ENCODE measurements at places on chromosomes 13 and 19. TPM values are rescaled to one million over a fixed set of nuclear protein-coding genes. Genes with fewer than 3 reads are reported as not detected.

GRCh38 chr13:110819203-110820014, 95.5 kb downstream of the ANKRD10 start:
- no peak overlapping the region for H3K4me3 ChIP-seq
- peak; percentile 80 for DNase-seq

GRCh38 chr13:44385401-44385800, 11.8 kb downstream of the SERP2 start:
- no peaks in the 10 kb centered on the region for H3K36me3 ChIP-seq
- H3K4me1 ChIP-seq = no peaks in the 10 kb centered on the region
- no peak overlapping the region for H3K4me3 ChIP-seq
- peaks cover 14% of the 10 kb centered on the region for H3K27me3 ChIP-seq
- H3K27ac ChIP-seq = no peak overlapping the region

DNA sequence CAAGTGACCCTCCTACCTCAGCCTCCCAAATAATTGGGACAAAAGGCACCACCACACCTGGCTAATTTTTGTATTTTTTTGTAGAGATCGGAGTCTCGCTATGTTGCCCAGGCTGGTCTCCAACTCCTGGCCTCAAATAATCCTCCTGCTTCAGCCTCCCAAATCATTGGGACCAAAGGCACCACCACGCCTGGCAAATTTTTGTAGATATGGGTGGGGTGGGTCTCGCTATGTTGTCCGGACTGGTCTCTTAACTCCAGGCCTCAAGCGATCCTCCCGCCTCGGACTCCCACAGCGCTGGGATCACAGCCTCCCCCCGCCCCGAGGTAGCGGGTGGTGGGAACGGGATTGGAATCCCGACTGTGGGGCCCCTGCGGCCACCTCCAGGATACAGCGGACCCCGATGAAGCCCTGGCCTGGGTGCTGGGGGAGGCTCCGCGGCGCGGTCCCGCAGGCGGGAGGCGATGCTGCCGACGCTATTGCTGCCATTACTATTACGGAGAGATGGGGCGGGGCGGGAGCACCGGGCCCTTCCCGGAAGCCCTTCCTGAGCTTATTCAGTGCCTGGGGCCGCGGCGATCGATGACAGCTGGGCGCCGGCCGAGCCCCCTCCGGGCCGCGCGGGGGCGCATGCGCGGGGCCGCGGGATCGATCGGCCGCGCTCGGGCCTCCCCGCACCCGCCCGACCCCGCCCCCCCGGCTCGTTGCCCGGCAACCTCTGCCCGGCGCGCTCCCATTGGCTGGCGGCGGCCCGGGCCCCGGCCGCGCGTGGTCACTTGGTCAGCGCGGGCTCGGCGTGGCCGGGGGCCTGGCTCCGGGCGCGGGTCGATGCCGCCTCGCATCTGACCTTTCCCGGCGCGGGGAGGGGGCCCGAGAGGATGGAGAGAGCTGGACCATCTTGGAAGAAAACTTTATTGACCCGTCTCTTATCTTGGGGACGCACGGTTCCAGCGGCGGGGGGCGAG, 27.9 kb upstream of the ONECUT3 start:
- DNase-seq = peak; percentile 59
- H3K4me3 ChIP-seq = peak overlapping the region; percentile 9

GRCh38 chr19:19371059-19371458, 34.4 kb upstream of the GATAD2A start:
- H3K4me1 ChIP-seq = peaks cover 22% of the 10 kb centered on the region
- no peak overlapping the region for H3K4me3 ChIP-seq
- no peak for DNase-seq
- H3K36me3 ChIP-seq = no peaks in the 10 kb centered on the region
- no peaks in the 10 kb centered on the region for H3K27me3 ChIP-seq

DNA sequence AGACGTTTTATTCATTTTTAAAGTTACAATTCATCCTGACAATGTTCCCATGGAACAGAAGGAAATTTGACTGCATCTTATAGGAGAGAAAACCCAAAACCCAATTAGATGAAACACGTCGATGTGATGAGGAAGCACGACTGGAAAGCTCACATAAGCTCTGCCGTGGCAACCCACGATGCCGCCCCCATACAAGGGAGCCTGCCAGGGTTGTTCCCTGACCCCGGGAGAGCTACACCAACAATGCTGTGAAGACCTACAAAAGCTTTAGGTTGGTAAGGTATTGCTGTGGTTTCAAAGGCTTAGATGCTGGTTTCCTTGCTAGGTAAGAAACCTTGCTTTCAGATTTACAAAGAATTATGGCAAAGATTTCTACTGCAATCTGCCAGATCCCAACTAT, 393.1 kb downstream of the KLF12 start:
- H3K27me3 ChIP-seq = no peaks in the 10 kb centered on the region
- H3K27ac ChIP-seq = no peak overlapping the region
- DNase-seq = no peak
- H3K4me1 ChIP-seq = peaks cover 16% of the 10 kb centered on the region
- no peak overlapping the region for H3K4me3 ChIP-seq

GRCh38 chr19:35232912-35233311, 4.4 kb upstream of the FAM187B start:
- H3K27ac ChIP-seq = no peak overlapping the region
- peaks cover 8% of the 10 kb centered on the region for H3K4me1 ChIP-seq
- peaks cover 8% of the 10 kb centered on the region for H3K27me3 ChIP-seq
- H3K4me3 ChIP-seq = no peak overlapping the region
- no peak for DNase-seq
- no peaks in the 10 kb centered on the region for H3K36me3 ChIP-seq

GRCh38 chr19:18736415-18737336, 53.2 kb downstream of the CRTC1 start:
- no peak overlapping the region for H3K27ac ChIP-seq
- H3K36me3 ChIP-seq = no peaks in the 10 kb centered on the region
- DNase-seq = no peak
- H3K4me3 ChIP-seq = no peak overlapping the region
- H3K27me3 ChIP-seq = no peaks in the 10 kb centered on the region
- H3K4me1 ChIP-seq = no peaks in the 10 kb centered on the region

GRCh38 chr19:14112051-14112808, 5.3 kb downstream of the PRKACA start:
- no peaks in the 10 kb centered on the region for H3K27me3 ChIP-seq
- H3K4me3 ChIP-seq = no peak overlapping the region
- H3K36me3 ChIP-seq = no peaks in the 10 kb centered on the region

The GDF15 gene
- total RNA-seq = not detected

- no peak overlapping the region for H3K27ac ChIP-seq
- no peak for DNase-seq
- no peaks in the 10 kb centered on the region for H3K27me3 ChIP-seq
- no peaks in the 10 kb centered on the region for H3K4me1 ChIP-seq
- H3K4me3 ChIP-seq = no peak overlapping the region
- H3K36me3 ChIP-seq = peaks cover 69% of the 10 kb centered on the region
These were observed 27.2 kb downstream of the CCDC8 start for GRCh38 chr19:46386151-46386550.

DNA sequence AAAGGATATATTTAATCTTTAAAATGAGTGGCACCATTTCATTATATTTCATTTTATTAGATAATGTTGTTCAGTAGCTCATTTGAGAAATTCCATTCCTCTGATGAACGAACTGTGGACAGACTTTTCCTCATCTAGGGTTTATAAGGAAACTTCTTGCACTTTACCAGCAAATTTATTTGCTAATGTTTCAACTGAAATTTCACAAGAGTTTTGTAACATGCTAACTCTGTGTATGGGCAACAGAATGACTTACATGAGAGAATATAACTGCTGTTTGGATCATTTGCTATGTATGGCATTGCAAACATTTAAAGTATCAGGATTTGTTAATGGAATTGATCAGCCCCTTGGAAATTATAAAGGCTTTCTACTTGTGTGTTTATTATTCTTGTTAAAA, 3.7 kb upstream of the IRS2 start:
- H3K4me1 ChIP-seq = peaks cover 58% of the 10 kb centered on the region
- no peak overlapping the region for H3K4me3 ChIP-seq
- no peaks in the 10 kb centered on the region for H3K36me3 ChIP-seq
- H3K27ac ChIP-seq = no peak overlapping the region

- H3K27ac ChIP-seq = no peak overlapping the region
- H3K4me1 ChIP-seq = peaks cover 9% of the 10 kb centered on the region
- DNase-seq = no peak
- no peak overlapping the region for H3K4me3 ChIP-seq
- H3K27me3 ChIP-seq = peaks cover 8% of the 10 kb centered on the region
These were observed 37.7 kb downstream of the DLEU7 start for GRCh38 chr13:50805805-50806204.

The KLK14 gene
- total RNA-seq = not detected

GRCh38 chr19:33427801-33428626, 54.5 kb downstream of the CEBPG start:
- no peak for DNase-seq
- peaks cover 2% of the 10 kb centered on the region for H3K27me3 ChIP-seq
- no peak overlapping the region for H3K27ac ChIP-seq
- no peaks in the 10 kb centered on the region for H3K36me3 ChIP-seq
- peaks cover 7% of the 10 kb centered on the region for H3K4me1 ChIP-seq
- no peak overlapping the region for H3K4me3 ChIP-seq

The ATP4A gene
- not detected for total RNA-seq

GRCh38 chr19:8208922-8209461, at the start of gene CERS4:
Gene CERS4 (plus strand): TSS chr19:8209370. CDS start chr19:8251077, 41,707 bp downstream.
- H3K36me3 ChIP-seq = no peaks in the 10 kb centered on the region
- H3K27me3 ChIP-seq = peaks cover 3% of the 10 kb centered on the region
- peak within 1 kb of the TSS; percentile 79 for H3K4me3 ChIP-seq

The IGLON5 gene
- 0.68 TPM for total RNA-seq

DNA sequence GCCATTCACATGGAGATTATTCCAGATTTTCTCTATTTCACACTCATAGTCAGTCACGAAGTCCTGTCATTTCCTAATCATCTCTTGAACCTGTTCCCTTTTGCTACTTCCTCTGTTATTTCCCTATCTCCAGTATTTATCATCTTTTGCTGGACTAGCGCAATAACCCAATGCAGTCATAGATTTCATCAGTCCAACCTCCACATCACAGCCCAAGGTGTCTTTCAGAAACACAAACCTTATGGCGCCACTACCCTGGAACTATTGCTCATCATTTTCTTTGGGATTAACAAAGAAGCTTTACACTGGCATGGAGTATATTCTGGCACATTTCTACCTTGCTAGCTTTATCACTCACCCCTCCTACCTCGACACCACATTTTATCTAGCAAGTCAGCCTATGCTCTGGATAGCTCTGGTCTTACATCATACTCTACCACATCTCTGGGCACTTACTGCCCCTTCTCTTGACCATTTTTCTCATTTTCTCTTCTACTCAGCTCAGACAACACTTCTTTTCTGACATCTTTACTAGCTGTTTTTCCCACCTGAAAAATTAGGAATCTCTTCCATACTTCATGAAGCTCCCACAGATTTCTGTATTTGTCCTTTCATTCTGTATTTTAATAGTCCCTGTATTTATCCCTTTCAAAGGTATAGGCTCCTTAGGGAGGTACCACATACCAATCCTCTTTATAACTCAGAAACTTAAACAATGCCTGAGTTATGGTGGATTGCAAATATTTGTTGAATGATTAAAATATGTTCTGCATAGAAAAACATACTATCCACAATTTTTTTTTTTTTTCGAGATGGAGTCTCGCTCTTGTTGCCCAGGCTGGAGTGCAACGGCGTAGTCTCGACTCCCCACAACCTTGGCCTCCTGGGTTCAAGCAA, 534.7 kb downstream of the KLF12 start:
- DNase-seq = no peak
- no peak overlapping the region for H3K27ac ChIP-seq
- H3K4me3 ChIP-seq = no peak overlapping the region
- peaks cover 6% of the 10 kb centered on the region for H3K4me1 ChIP-seq
- H3K27me3 ChIP-seq = no peaks in the 10 kb centered on the region

DNA sequence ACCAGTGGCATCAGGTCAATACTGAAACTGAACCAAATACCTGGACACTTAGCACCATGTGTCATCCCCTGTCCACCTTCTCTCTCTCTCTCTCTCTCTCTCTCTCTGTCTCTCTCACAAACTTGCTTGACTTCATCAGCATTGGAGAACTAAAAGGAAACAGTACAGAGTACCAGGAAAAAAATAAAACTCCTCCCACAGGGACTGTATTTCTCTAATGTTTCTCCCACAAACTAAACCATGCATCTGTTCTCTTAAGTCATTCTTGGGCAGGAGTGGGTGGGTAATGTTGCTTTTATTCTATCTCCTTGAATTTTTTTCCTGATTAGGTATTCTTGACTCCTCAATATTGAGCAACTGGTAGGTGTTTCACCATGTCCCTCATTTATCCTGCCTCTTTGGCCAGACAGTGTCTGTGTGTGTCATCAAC, 112.9 kb upstream of the CACNA1A start:
- no peaks in the 10 kb centered on the region for H3K36me3 ChIP-seq
- DNase-seq = no peak
- no peak overlapping the region for H3K27ac ChIP-seq
- no peak overlapping the region for H3K4me3 ChIP-seq
- H3K27me3 ChIP-seq = peaks cover 27% of the 10 kb centered on the region

- no peak overlapping the region for H3K27ac ChIP-seq
- H3K4me3 ChIP-seq = no peak overlapping the region
- no peaks in the 10 kb centered on the region for H3K36me3 ChIP-seq
- no peak for DNase-seq
- no peaks in the 10 kb centered on the region for H3K4me1 ChIP-seq
These were observed 128.3 kb downstream of the URI1 start for GRCh38 chr19:30070198-30070967.

The ARHGEF7 gene
- 67.9 TPM for total RNA-seq

The USP12 gene
- 23.5 TPM for total RNA-seq

GRCh38 chr19:5205381-5205780, 135.2 kb downstream of the PTPRS start:
- H3K27me3 ChIP-seq = no peaks in the 10 kb centered on the region
- H3K27ac ChIP-seq = no peak overlapping the region
- H3K36me3 ChIP-seq = no peaks in the 10 kb centered on the region
- no peaks in the 10 kb centered on the region for H3K4me1 ChIP-seq

DNA sequence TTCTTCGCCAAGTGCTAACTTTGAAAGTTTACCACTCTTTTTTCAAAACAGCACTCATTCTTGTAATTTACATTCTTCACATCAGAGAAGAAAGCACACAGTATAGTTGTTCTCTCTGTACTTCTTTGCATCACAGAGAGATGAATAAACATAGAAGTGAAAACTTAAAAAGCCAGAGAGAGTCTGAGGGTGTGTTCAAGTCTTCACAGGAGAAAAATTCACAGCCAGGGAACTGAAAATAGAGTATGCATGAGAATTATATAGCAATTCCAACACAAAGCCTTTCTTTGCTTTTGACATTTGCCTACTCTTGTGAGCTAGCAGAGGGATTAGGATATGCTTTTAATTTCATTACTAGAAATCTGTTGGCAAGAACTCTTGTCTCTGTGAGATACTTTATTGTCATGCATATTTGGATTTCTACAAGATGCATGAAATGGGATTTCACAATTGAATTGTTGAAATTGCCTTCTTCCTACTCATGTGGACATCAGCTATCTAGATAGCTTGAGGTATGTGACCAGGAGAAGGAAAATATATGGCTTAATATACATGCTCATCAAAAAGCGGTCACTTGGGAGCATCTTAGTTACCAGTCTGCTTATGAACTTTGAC, 166.1 kb downstream of the SLC7A1 start:
- no peak for DNase-seq
- H3K27me3 ChIP-seq = peaks cover 44% of the 10 kb centered on the region
- no peaks in the 10 kb centered on the region for H3K4me1 ChIP-seq
- H3K36me3 ChIP-seq = no peaks in the 10 kb centered on the region
- H3K4me3 ChIP-seq = no peak overlapping the region
- no peak overlapping the region for H3K27ac ChIP-seq

GRCh38 chr13:111967572-111968201, 99.3 kb upstream of the SOX1 start:
- no peaks in the 10 kb centered on the region for H3K27me3 ChIP-seq
- H3K36me3 ChIP-seq = no peaks in the 10 kb centered on the region
- H3K4me3 ChIP-seq = no peak overlapping the region

The RAB8A gene
- 141 TPM for total RNA-seq

The PODNL1 gene
- total RNA-seq = 0.48 TPM

The MYO1F gene
- 420 TPM for total RNA-seq

The SERP2 gene
- total RNA-seq = not detected

The CLDND2 gene
- 8.2 TPM for total RNA-seq

The GRIK5 gene
- total RNA-seq = 0.38 TPM
